ENCODE measurements at places on chromosomes 4 and X.
A peak's percentile ranks its signal among the peaks of the same experiment; 100 is the strongest.

- no peak for DNase-seq
Observed at GRCh38 chrX:72100824-72101351, 30.8 kb downstream of the RTL5 start.

DNA sequence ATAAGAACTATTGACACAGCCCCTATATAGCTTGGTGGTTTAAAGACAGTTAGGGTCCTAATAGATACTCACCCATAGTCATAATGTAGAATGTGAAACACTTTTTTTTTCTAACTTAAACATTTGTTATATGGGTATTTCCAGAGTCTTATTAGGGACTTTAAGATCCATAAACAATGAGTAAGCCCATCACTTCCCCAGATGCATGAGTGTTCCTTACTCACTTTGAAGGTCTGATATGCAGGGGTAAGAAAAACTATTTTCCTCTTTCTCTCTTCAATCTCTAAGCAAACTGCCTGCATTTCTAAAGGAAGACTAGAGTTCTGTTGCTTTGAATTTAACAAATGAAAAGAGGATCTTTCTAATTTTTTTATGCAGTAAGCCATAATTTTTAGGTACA, 443.6 kb upstream of the PITX2 start:
- no peak for DNase-seq

DNA sequence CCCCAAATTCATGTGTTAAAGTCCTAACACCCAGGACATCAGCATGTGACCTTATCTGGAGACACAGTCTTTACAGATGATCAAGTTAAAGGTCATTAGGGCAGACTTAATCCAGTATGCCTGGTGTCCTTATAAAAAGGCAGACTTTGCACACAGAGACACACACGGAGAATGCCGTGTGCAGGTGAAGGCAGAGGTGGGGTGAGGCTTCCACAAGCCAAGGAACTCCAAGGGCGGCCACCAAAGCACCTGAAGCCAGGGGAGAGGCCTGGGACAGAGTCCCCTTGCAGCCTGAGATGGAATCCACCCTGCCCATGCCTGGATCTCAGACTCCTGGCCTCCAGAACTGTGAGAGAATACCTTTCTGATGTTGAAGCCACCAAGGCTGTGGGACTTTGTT, 26.1 kb upstream of the SORCS2 start:
- no peak for DNase-seq

DNA sequence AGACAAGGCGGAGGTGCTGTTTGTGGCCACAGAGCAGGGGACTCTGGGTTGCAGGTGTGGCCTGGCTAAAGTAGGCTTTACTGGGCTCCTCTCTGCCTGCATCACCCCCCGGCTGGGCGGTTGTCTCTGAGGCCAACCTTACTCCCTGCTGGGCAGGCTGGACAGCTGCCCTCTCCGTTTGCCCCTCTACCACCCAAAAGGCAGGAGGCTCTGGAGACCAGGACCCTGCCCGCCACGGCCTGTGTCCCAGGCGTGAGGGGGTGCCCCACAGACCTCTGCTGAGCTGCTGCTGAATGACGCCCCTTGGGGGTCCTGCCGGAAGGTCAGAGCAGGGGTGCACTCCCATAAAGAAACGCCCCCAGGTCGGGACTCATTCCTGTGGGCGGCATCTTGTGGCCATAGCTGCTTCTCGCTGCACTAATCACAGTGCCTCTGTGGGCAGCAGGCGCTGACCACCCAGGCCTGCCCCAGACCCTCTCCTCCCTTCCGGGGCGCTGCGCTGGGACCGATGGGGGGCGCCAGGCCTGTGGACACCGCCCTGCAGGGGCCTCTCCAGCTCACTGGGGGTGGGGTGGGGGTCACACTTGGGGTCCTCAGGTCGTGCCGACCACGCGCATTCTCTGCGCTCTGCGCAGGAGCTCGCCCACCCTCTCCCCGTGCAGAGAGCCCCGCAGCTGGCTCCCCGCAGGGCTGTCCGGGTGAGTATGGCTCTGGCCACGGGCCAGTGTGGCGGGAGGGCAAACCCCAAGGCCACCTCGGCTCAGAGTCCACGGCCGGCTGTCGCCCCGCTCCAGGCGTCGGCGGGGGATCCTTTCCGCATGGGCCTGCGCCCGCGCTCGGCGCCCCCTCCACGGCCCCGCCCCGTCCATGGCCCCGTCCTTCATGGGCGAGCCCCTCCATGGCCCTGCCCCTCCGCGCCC, 920 bp downstream of the HTT-AS start:
- no peak for DNase-seq

- DNase-seq: no peak
Observed at GRCh38 chr4:64613046-64613445, 203.8 kb upstream of the TECRL start.

DNA sequence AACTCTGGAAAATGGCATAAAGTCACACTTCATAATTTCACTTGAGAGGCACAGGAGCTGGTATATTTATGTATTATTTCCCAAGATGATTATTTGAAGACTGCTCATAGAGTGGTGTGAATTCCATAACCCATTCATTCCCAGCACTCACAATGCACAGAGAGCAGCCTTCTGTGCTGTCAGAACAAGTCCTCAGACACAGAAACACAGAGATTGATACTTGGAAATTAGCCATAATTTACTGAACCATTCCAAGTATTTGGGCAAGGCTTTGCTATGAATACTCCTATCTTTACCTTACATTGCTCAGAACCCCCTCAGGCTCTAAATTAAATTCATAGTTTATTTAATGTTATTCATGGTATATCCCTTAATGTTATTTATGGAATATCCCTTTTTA, 53.6 kb downstream of the PABPC4L start:
- DNase-seq: no peak

GRCh38 chr4:8221476-8221875, 22.4 kb downstream of the SH3TC1 start:
- DNase-seq: no peak

DNA sequence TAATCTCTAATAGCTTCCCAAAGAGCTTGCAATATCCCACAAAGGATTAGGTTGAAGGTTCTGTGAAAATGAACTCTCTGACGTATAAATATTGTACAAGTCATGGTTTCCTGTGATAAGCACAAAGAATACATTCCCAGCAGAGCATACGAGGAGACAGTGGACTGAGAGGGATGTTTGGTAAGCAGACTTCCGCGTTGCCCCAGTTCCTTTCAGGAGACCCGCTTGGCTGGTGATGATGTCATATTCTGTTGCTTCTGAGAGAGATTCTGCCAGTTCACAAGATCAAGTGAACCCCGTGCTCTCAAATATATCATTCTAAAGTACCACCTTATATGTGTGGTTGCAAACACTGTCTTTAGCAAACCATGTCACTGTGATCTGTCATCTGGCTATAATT, 323.9 kb upstream of the CASK start:
- DNase-seq: peak; percentile 3

DNA sequence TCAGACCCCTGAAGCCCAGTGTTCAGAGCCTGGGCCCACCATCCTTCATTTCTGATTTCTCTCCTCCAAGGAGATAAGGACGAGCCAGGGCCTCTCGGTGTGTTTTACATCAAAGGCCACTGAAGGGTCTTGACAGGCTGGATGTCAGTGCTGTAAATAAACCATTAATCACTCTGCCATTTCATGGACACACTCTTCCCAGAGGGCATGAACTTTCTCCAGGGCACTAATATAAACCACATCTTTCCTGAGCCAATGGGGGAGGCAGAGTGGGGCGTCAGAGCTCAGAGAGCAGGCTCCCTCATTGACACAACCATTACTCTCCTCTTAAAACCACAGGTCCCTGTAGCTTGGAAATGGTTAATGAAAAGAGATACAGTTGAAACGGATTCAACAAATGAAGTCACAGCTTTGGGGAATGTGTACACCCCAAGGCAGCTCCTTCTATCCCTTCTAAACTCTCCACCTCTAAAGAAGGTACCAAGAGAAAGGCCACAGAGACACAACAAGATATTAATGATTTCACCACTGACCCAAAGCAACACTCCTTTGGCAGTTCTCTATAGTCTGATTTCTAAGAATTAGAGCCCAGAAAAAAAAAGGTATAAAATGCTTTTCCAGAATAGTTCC, 200.6 kb downstream of the CHIC2 start:
- no peak for DNase-seq

DNA sequence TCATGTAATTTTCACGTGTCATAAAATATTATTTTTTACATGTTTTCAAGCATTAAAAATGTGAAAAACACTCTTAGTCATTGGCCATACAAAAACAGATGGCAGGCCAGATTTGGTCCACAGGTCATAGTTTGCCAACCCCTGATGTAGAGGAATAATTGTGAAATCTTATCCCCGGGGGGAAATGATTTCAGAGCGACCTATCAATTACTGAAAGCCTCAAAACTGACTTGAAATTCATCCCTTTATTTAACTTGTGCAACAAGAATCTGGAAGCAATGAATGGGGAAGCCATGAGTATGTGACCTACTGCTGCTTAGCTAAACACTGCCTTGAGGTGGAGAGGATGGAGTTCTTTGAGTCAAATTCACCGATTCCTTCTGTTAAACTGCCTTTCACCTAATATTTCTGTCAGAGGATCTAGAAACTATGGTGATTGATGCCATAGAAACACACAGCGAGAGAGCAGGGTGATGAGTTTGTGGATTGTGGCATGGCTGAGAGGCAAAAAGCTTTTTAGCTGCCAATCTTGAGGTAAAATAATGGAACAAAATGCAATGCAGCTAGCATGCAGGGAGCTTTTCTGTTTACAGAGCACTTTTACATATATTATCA, 30.3 kb upstream of the BRS3 start:
- no peak for DNase-seq

- no peak for DNase-seq
Observed at GRCh38 chr4:6693231-6694176, at the start of gene S100P. TSS of gene S100P (plus strand) at chr4:6693878. CDS start at chr4:6693933, 55 bp downstream.

DNA sequence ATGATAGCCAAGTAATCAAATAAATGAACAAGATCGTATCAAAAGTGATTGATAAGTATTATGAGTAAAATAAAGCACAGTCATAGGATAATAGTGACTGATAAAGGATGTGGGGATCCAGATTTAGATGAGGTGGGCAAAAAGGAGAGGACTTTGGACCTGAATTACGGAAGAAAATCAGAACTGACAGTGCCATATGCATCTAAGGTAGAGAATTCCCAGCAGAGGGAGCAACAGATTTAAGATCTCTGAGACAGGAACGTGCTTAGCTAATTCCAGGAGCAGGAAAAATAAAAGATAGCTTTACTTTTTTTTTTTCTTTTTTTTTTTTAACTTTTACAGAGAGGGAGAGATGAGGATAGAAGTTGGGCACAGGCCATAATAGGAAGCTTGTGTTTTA, 189.9 kb downstream of the NWD2 start:
- DNase-seq: peak; percentile 41

- no peak for DNase-seq
Observed at GRCh38 chr4:6141554-6141953, 58.8 kb downstream of the JAKMIP1 start.

DNA sequence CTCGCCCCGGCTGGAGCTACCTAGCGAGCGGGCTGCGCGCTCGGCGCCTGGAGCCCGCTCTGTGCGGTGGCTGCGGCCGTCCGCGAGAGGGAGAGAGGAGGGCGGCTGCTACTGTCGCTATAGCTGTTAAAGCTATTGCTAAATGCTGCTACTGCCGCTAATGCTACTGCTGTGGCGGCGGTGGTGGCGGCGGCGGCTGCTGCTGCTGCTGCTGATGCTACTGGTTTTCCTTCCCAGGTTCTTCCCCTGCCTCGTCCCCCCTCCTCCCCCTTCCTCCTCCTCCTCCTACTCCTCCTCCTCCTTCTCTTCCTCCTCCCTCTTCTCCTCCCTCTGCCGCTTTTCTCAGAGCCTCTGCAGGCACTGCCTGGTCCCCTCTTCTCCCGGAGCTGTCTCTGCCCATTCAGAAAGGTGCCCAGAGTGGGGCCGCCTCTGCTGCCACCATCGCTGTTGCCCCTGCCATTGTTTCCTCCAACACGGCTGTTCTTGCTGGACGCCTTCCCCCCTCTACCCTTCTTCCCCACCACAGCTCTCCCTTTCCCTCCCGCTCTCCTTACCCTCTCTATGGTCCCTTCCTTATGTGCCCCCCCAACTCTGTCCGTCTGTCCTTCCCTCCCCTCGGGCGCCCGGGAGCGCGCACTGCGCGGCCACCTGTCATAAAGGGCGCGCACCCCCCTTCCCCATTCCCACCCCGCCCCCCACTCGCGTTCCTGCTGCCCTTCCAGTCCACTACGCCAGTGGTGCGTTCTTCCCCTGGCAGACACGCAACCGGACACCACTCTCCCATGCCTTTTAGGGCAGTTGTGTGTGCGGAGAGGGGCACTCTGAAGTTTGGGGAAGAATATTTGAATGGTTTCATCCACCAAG, at the start of gene NEXMIF:
TSS of gene NEXMIF (minus strand) at position 228 of the 864 bp plus-strand sequence.
- DNase-seq: no peak

DNA sequence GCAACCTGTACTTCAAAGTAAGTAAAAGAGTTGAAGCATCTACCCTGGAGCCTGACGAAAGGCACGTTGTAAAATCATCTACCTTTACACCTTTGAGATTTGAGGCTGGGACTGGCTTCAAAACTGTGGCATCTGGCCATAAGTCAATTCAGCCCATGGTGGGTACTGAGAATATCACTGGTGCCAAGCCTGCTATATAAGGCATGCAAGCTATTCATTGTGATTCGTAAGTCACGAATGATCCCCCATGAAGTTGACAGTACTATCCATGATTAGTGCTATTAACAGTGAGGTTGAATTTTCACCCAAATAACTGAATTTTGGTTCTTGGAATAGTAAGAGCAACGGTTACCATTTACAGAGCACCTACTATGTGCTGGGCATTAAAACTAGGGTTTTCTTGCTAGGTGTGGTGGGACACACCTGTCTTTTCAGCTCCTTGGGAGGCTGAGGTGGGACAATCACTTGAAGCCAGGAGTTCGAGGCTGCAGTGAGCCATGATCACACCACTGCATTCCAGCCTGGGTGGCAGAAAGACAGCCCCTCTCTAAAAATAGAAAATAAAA, 39.8 kb downstream of the IRF2 start:
- DNase-seq: no peak

- no peak for DNase-seq
Observed at GRCh38 chr4:106083065-106083464, 187.8 kb downstream of the NPNT start.

DNA sequence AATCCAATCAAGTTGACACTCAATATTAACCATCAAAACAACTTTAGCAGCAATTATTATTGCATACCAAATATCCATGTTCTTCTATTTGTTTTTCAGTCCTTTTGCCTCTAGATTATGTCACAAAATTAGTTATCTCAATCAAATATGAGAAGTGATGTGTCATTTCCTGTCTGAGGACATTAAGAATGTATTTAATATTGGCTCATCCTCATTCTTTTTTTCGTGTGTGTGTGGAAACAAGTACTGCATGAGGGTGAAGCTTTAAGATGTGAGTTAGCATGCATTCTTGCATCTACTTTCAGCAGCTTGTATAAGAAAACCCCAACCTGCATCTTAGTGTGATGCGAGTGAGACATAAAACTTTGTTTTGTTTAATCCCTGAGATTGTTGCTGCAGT, 301.4 kb downstream of the GRIA2 start:
- no peak for DNase-seq

GRCh38 chrX:19682712-19683331, 167.5 kb upstream of the MAP3K15 start:
- peak; percentile 90 for DNase-seq

- no peak for DNase-seq
Observed at GRCh38 chr4:181372014-181372413, 871.2 kb upstream of the TENM3 start.
